Sigmoid colon (tissue), 7 donors: ENCODE measurements at places on chromosomes 13 and 19.

GRCh38 chr19:57338877-57339276, 12.2 kb upstream of the ZNF304 start:
- no peak for DNase-seq

GRCh38 chr13:45487604-45488003, 22.9 kb downstream of the COG3 start:
- DNase-seq: no peak

DNA sequence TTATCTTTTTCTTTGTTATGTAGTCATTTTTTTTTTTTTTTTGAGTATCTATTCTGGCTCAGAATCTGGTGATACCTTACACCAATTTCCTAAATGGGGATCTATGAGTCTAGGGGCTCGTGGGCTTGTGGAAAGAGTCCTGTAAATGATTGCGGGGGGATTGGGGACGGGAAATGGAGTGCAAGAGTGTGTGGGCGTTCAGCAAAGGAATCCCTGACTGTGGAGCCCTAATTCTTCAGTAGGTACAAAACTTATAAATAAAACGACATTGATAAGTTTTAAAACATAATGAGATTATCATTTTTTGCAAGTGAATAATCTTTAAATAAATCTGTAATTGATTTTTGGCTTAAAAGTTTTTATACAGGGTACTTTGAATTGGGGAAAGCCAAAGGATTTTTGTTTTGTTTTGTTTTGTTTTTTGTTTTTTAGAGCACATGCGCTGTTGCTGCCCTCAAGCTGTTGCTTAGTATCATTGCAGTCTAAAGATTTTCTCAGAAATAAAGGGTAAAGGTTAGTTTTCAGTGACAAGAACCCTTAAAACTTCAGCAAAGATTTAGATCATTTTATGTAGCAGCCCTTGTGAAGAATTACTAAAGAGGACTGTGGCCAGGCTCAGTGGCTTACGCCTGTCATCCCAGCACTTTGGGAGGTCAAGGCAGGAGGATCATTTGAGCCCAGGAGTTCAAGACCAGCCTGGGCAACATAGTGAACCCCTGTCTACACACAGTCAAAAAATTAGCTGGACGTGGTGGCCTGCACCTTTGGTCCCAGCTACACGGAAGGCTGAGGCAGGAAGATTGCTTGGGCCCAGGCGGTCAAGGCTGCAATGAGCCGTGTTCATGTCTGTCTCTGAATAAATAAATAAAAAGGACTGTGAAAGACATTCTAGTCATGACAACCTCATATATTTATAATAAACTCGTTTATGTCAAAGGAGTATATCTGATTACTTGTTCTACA, 1.7 kb downstream of the ERCC5 start:
- DNase-seq: no peak

- no peak for DNase-seq
Measured at GRCh38 chr13:59533561-59534555, 629.9 kb downstream of the DIAPH3 start.
